Activated T-cell treated with anti-CD3 and anti-CD28 coated beads, Interleukin-2, amount 50 U/mL, for 72 hours (primary cell): ENCODE measurements at places on chromosomes 16 and 17. TPM values are rescaled to one million over a fixed set of nuclear protein-coding genes. Genes with fewer than 3 reads are reported as not detected.

The ZSCAN10 gene
- 0.28 TPM for total RNA-seq

The TMEM88 gene
- 5.2 TPM for total RNA-seq

The BAIAP3 gene
- 1.1 TPM for total RNA-seq

The MT1M gene
- not detected for total RNA-seq

The GJC1 gene
- 4.7 TPM for total RNA-seq

The HNF1B gene
- total RNA-seq, result 0.48 TPM

The CLEC18C gene
- 0.84 TPM for total RNA-seq

The C1QTNF8 gene
- total RNA-seq, result not detected

The MYCBPAP gene
- 8.9 TPM for total RNA-seq

The NXPH3 gene
- 1.2 TPM for total RNA-seq

The TVP23A gene
- total RNA-seq, result 0.60 TPM

The GDPD1 gene
- 3.0 TPM for total RNA-seq

The SEBOX gene
- not detected for total RNA-seq
